ENCODE measurements at places on chromosomes 3 and 15.

DNA sequence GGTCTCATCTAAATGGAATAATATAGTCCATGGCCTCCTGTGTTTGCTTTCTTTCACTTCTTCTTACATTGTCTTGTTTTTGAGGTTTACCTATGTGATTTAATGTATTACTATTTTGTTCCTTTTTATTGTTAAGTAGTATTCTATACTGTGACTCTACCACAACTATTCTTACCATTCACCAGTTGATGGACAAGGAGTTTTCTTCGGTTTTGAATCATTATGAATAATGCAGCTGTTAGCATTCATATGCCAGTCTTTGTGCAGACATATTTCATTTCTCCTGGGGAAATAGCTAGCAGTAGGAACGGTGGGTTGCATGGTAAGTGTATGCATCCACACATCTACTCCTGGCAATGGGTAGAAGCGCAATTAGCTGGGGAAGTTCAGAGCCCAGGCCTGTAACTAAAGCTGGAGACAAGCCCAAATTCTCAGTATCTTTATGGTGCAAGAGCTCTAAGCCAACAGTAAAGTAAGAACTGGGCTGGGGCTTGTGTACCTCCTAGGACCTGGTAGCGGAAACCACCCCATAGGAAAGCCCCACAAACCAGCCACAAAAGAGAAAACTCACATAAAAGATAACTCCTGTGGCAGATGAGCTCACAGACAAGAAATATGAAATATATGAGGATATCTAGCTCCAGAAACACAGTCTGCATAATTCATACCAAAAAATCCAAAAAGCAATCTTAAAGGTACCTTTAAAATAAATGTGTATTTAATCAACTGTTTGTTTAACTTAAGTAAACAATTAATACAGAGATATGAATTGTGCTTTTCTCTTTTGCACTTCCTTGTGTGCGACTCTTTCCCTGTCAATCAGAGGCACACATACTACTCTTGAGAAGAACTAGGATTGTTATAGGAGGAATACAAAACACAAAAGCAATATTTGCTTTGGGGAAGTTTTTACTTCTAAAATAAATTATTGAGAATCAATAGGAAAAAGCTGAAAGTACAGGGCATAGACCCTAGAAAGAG is 2.7 kb upstream of the CSTA start:
- no peak for DNase-seq

- no peak for DNase-seq
Measured at GRCh38 chr3:58484722-58485069, 7.2 kb upstream of the KCTD6 start.

- DNase-seq: no peak
Measured at GRCh38 chr15:56923174-56923591, 4.7 kb downstream of the TCF12 start.

DNA sequence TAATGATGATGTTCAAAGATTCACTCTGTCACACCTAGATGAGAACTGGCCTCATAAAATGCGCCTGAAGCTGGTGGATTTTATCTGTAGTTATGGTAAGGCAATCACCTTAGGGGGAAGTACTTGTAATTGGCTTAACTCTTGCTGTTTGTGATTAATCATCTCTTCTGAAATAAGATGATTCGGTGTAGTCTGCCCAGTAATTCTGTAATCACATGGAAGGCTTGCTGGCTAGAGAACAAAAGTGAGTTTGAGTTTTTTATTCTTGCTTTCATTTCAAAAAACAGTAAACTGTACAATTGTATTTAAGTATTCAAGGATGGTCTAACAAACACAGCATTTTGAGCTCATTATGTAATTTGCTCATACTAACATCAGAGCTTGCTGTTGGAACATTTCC is 72.1 kb downstream of the OTOL1 start:
- no peak for DNase-seq

DNA sequence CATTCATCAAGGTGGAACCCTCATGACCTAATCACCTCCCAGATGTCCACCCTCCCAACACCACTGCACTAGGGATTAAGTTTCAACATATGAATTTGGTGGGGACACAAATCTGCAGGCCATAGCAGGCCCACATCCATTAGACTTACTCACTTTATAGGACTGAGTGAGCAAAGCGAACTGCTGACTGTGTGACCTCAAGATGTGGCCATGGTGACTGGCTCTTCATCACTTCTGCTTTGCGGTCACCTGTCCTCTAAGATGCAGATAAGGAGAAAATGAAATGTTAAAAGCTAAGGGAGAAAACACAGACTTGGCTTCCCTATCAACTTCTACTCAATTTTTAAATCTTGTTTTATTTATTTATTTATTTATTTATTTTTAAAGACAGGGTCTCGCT is 14.5 kb upstream of the DCP1A start:
- DNase-seq: no peak

Data from stimulated activated CD8-positive, alpha-beta memory T cell treated with anti-CD3 and anti-CD28 coated beads, Interleukin-2, amount 100 ng/mL, for 1 hour (primary cell).